ENCODE measurements at places on chromosomes 11 and 22. TPM values are rescaled to one million over a fixed set of nuclear protein-coding genes. Genes with fewer than 3 reads are reported as not detected.
A peak's percentile ranks its signal among the peaks of the same experiment; 100 is the strongest.

RAG2 gene
- polyA plus RNA-seq: not detected

GRCh38 chr11:1647901-1648652 lies 18.5 kb downstream of the KRTAP5-5 start:
- no peak for DNase-seq

GRCh38 chr11:114257621-114258558 lies 38.3 kb upstream of the NNMT start:
- peak; percentile 74 for DNase-seq

DNA sequence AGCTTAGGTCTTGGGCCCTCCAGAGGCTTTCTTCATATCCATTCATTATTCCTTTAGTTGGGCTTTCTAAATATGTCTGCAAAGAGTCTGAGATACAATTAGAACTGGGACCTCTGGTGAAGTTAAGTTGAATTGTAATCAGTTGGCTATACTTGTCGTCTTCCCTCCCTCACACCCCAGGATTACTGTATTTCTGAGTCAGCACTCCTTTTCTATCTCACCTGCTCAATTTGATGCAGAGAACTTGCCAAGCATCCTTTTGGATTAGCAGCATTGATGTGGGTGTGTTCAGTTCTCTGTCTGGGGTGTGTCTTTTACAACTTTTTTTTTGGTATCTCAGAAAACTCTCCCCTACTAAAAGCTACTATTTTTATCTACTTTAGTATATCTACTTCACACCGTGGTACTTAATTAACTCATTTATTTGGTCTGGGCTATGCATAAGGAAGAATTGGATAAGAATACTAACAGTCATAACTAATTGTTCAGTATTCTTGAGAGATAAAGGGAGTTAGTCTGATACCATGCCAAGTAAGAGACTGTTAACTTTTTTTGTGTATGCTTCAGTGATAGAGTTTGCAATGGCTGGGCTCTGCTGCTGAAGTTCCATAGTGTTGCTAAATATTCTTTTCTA lies 15.1 kb downstream of the CTNND1 start:
- no peak for DNase-seq

P2RX6 gene
- not detected for polyA plus RNA-seq

DNA sequence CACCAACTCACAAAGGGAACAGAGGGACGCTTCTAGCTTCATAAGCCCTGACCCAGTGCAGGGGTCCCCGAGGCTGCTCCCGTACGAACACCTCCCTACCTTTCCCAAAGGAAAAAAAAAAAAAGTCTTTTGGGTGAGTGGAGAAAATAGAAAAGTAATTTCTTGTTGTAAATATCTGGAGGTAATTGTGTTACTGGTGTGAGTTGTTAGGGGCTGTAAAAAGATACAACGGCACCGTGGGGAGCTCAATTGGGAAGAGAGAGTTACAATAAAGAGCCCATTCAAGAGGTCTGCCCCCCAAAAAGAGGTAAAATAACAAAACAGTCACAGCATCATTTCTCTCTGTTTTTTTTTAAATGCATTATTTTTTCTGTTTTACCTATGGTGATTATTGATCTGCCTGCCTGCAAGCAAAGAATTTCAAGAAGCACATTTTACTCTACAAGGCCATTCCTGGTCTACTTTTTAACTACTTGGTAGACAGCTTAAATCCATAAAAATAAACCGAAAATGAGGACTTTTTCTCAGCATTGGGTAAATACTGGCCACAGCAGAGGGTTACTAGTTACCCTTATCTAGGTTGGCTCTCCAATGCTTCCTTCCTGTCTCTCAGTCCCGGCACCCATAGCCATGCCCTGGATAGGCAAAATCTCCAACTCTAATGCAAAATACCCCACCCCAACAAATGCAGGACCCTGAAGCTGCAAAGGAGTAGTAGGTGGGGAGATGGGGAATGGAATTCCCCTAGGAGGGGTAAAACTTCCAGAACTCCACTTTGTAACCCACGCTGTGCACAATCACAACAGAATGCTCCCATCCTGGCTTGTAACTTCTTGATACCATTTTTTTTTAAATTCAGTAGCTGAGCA lies 3.1 kb downstream of the PAX6 start:
- DNase-seq: no peak

GRCh38 chr11:117479372-117479771 lies 151.7 kb downstream of the CEP164 start:
- no peak for DNase-seq

- DNase-seq: no peak
These were observed 7.7 kb downstream of the VWCE start for GRCh38 chr11:61287338-61287977.

DNA sequence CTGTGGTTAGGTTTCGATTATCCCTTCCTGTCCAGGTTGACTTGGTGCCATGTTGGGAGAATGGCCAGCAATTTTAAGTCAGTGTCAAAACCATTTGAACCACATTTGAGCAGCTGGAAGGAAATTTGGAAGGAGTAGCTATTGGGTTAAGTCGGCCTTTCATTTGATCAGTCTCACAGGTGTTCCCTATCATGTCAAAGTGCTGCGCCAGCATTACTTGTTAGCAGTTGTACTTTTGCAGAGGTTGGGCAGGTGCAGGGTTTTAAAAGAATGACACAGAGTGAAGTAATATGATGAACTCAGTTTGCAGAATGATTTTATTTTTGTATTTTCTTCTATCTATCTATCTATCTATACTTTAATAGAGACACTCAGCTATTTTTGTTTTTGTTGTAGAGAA lies 6.4 kb upstream of the TYMP start:
- no peak for DNase-seq

DNA sequence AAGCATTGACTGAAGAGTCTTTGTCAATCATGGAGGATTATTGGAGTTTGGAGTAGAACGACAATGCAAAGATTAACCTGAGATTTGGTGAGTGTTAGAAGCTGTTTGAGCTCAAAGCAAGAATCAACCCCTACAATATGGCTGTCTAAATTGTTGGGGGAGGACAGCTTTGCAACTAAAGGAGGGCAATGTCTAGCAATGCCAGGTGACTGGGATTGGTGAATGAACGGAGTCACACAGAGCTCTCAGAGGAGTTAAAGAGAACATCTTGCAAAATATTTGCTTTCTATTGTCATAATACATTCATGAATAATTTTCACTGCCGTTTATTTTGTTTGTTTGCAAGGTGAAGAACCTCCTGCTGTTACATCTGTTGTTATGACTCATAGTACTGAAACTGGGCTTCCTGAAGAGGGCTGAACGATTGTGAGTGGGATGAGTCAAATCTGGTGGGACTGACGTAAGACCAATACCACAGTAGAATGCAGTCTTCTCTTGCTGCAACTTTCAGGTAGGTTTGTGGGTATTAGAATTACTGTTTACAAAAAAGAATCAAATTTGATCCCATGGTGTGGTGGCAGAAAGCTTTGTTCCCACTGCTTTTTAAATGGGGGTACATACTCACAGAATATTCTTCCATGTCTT lies 281.9 kb downstream of the CADM1 start:
- no peak for DNase-seq

GRIA4 gene
- 22.9 TPM for polyA plus RNA-seq

- no peak for DNase-seq
These were observed 20.7 kb upstream of the SPON1 start for GRCh38 chr11:13941775-13942174.

ARHGAP8 gene
- polyA plus RNA-seq: 1.6 TPM

DNA sequence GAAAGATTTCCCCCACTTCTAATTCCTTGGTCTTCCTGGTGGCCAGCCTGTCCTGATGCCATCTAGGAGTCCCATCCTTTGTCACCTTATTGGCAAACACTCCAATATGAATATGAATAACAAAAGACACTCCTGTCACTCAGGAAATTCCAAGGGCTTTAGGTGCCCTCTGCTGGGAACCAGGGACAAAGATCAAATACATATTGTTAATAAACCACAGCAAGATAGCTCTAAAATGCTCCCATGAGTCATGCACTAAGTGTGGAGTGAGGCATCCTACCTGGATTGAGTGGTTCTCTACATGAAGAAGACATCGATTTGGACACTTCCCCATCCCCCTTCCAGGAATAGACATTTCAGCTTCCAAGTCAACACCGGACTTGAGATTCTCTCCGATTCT lies 823.6 kb downstream of the TBC1D22A start:
- DNase-seq: peak; percentile 6

DNA sequence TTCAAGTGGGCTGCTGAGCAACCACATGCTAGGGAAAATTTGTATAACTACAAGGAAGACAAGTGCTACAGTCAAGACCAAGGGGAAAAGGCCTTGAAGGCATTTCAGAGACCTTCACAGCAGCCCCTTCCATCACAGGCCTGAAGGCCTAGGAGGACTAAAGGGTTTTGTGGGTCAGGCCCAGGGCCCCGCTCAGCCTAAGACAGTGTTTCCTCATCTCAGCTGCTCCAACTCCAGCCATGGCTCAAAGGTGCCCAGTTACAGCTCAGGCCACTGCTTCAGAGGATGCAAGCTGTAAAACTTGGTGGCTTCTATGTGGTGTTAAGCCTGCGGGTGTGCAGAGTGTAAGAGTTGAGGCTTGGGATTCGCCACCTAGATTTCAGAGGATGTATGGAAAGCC lies 260.5 kb downstream of the NXPE2 start:
- no peak for DNase-seq

DNA sequence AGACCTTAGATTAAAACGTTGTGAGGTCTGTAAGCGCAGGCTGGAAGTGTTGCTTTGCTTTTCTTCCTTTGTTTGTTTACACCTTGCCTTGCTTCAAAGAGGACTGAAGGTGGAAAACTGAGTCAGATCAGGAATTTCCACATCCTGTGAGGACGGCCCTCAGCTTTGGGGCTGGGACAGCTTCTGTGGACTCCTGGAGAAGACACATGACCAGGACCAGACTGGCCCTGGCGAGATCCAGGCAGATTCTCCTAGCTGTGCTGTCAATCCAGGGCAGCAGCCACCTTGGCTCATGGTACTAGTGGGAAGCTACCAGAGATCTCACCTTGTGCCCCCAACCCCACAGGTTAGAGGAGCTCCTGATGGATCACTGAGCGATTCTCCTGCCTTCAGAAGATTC lies 1461.9 kb downstream of the TBC1D22A start:
- no peak for DNase-seq

GRCh38 chr22:20569059-20570058 lies 61.9 kb downstream of the MED15 start:
- DNase-seq: peak; percentile 33

DNA sequence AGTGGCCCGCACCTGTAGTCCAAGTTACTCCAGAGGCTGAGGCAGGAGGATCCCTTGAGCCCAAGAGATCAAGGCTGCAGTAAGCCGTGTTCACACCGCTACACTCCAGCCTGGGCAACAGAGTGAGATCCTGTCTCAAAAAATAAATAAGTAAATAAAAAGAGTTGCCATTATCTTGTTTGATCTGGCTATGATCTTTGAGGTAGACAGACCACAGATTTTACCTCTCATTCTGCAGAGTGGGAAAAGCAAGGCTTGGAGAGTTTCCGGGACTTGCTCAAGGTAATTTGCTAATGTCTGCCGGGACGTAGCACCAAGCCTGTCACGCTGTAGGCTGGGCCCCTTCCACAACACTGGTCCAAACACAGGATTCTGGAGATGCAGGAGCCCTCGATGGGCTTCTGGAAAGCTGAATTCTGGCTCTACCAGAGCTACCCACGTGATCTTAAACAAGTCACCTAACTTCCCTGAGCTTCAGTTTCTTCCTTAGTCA lies 6.8 kb downstream of the GRAP2 start:
- DNase-seq: no peak

DNA sequence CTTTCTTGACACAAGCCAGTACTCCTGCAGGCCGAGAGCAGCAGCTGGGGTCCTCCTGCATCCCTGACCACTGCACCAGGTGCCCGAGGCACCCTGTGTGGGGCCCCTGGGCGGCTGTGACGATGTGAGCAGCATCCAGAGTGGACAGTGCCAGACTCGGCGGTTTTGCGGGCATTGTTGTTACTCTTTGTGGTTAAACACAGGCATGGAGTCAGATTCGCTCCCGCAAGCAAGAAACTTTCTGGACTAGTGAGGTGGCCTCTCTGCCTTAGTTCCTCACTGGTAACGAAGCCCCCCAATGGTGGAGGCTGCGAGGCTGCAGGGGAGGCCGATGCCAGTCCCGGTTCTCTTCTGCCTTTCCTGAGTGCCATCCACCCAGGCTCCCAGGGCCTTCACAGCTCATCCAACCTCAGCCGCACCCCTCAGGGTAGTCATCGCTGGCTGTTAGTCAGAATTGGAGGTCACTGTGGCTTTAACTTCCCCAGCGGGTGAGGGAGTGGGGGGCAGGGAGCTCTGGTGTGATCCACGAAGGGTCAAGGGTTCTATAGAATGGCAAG lies 3.7 kb upstream of the CLDN5 start:
- no peak for DNase-seq

NPAT gene
- polyA plus RNA-seq: 3.6 TPM

DNA sequence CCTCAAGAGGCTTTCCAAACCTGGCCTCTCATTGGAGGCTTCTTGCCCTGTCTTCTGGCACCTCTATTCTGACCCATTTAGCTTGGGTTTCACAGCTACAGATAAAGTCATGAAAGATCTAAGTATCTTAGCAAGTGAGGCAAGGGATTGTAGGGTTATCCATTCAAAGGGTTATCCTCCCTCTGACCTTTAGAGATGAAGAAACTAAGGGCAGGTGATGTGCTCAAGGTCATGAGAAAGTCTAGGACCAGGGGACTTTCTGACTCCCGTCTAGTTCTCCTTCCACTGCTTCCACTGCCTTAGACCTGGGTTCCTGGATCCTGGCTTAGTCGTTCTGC lies 7.2 kb downstream of the PHOX2A start:
- DNase-seq: no peak

TMEM121B gene
- not detected for polyA plus RNA-seq

- peak; percentile 85 for DNase-seq
These were observed 16.2 kb upstream of the LDLRAD3 start for GRCh38 chr11:35927682-35928081.

- DNase-seq: no peak
These were observed 73.8 kb upstream of the CDON start for GRCh38 chr11:126136507-126136906.

- DNase-seq: no peak
These were observed 15.7 kb downstream of the TMEM121B start for GRCh38 chr22:17105143-17106129.

DNA sequence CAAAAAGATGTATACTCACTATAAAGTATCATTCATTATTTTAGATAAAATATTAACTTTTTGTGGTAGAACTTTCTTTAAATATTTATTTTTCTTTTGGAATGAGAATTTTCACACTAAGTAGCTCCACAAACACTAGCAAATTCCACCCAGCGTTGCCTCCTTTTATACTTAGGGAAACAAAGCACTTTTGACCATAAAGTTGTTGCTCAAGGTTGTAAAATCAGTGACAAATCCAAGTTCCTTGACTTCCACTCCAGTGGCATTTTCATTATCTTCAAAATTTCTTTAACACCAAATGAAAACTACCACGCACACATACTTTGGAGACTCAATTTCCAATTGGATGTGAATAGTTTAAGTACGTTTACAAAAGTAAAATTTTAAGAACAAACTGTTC lies 431.2 kb downstream of the DLG2 start:
- DNase-seq: no peak

Data from small intestine (tissue), 16 donors.